Panc1 (cell line): ENCODE measurements at places on chromosomes 4 and X. TPM values are rescaled to one million over a fixed set of nuclear protein-coding genes. Genes with fewer than 3 reads are reported as not detected.
A peak's percentile ranks its signal among the peaks of the same experiment; 100 is the strongest.

The CXCL1 gene
- 12.8 TPM for total RNA-seq

The PTTG2 gene
- not detected for total RNA-seq

The AFAP1 gene
- 94.7 TPM for total RNA-seq

The IRAK1 gene
- 432 TPM for total RNA-seq

The NXF2 gene
- total RNA-seq: not detected

The XKRX gene
- total RNA-seq: 0.21 TPM

The UBE2K gene
- total RNA-seq: 84.1 TPM

The STAP1 gene
- total RNA-seq: not detected

The GRID2 gene
- 0.08 TPM for total RNA-seq

The MAGEA12 gene
- total RNA-seq: not detected

DNA sequence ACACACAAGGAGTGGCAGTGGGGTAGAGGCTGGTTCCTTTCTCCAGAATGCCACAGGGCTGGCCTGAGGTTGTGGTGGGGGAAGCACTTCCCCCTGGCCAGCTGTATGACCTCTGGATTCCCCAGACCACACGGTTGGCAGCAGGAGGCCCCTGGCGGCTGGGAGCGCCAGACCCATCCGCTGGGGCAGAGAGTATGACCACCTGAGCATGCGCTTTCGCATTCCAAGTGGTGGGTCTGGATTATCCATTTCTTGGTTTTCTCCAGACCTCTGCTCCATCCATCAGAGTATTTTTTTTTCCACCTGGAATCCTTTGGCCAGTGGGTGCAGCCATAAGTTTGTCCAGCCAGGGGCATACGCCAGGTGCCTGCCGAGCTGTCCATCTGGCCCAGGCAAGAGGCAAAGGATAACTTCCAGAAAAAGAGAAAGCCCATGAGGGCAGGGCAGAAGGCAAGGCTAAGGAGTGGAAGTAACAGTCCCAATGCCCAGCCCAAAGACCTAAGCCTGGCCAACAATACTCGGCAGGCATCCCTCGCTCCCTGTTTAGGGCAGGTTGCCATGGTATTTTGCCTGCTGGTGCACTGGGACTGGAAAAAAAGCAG is 39.3 kb downstream of the NHSL2 start:
- DNase-seq: no peak

DNA sequence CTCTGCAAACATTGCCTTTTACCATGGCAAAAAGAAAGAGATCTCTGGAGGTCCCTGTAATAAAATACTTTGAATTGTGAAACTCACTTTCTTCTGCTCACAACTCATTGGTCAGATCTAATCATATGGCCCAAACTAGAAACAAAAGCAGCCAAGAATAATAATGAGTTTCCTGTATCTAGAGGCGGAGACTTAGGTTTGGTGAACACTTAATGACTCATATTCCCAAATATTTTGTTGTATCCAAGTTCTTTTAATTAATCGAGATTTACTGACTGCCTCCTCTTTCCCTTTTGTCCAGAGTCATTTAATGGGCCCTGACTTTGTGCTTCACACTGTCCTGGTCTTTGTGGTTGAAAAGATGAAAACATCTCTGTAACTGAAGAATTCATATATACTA is 190.6 kb downstream of the CCSER1 start:
- DNase-seq: peak; percentile 33

DNA sequence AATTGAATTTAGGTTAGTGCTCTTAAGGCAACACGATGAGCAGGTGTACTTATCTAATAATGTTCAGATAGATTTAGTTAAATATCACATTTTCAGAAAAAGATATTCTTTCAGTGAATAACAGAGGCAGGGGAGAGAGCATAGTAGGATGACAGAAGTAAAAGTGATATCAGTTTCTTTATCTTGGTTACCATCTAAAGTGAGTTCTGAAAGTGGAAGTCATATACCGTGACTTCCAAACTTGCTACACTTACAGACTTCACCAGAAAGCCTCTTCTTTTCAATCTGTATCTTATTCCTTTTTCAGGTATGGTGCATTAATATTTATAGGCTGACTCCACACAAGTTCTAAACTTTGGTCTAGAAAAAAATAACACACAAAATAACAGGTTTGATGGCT is 124.9 kb downstream of the POU4F2 start:
- no peak for DNase-seq

DNA sequence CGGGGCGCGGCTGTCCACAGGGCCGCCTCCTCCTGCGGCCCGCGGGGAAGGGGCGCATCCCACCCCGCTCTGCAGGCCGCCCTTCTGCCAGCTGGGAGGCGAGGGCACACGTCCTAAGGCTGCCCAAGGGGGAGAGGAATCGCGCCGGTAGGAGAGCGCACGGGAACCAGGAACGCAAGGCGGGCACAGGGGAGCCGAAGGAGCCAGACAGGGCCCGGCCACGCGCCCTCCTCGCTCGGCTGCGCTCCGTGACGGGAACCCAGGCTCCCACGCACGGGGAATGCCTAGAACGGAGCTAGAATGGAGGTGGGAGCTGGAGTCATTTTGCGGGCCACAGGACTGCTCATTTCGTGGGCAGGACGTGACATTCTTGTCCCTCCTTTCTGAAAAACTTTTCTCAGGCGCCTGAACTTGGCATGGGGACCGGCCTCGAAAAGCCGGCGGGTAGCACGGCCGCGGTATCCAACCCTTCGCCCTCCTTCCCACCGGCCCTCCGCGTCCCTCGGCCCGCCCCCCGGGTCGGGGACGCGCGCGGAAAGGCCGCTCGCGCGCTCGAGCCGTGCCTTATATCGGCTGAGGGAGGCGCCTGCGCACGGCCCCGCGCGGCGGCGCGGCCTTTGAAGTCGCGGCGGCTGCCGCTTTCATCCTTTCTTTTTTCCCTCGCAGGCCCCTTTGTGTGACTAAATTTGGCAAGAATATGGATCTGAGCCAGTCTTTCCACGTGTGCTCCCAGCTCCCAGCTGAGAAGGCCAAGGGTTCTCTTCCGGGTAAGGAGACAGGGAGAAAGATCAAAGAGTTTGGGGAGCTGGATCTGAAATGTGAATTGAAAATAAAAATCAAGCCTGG is 4.2 kb upstream of the LEF1 start:
- DNase-seq: no peak

DNA sequence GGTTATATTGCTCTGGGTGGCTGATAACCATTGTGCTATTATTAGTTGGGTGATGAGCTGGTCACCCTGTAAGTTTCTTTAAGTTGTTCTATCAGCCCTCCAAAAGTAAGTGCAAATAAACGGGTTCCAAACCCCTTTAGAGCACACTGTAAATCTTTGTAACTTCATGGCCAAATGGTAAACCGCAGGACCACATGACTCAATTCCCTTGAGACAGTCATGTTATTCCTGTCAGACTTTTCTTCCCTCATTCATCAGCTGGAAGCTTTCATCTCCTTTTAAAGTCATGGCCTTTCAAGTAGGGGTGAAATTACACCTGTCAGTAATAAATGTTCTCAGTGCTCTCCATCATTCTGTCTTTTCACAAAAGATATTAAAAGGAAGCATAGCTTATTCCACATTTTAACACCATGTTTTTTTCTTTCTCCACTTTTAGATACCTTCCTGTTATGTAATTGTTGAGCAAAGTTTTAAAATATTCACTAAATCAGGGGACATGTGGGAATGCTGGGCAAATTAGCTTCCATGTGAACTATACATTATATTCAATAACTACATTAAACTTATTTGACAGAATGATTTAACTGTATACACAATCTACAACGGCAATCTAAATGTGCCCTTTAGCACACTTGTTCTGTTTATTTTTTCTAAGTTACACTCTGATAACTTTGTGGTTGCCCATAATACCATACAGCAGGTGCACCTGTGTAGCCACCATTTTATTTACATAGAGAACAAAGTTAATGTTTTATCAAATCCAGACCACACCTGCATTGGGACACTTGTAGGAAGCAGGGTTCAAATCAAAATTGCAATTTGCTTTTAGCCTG is 275.5 kb downstream of the CFAP299 start:
- DNase-seq: no peak

GRCh38 chrX:21740329-21741274 is 17.3 kb downstream of the SMPX start:
- DNase-seq: no peak

GRCh38 chr4:145179281-145179860 is 1.0 kb downstream of the OTUD4 start:
- DNase-seq: no peak

DNA sequence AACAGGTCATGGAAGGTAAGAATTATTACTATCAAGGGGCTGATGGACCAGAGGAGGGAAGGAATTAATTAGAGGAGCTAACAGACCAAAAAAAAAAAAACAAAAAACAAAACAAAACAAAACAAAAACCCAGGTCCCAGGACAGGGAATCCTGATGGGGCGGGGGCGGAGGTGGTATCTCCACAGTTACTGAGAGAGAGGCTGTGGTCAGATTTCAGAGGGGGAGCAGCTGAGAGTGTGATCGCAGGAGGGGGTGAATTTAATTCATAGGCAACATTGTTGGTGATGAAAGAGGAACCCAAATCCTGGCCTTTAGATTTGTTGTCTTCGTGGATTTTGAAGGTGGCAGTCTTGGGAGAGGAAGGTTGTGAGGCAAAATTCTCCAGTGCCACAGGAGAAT is 389.4 kb downstream of the UNC5C start:
- no peak for DNase-seq

DNA sequence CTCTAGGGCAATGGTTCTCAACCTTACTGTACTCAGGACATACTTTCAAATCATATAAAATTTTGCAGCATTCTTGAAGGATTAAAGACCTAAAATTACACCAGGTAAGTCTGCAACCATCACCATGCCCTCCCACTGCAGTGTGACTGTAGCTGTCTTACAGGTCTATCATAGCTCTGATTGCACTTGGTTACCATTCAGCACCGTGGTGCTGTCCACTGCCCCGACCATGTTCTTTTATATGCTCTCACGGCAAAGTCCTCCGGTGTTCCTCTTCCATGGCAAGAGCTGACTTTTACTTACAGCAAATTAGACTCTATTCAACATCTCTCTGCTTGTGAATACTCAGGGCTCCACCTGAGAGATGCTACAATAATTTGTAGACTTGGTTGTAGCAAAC is 11.5 kb downstream of the CRMP1 start:
- no peak for DNase-seq

DNA sequence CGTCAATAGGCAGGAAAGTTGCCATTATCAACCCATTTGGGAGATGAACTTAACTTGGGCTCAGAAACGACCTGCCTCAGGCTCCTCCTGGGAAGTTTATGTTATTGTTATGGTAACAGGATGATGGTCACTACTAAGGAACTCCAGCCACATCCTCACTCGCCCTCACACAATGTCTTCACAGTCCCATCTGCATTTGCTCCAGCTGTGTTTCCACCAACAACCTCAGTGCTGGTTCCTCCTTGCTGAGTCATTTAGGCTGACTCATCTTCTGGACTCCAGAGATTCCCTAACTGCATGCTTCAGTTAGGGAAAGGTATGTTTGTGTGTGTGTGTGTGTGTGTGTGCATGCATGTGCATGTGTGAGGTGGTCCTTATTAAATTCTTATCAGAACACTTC is 293.4 kb upstream of the BOD1L1 start:
- peak; percentile 56 for DNase-seq

- no peak for DNase-seq
Measured at GRCh38 chr4:150962245-150962644, 52.8 kb downstream of the LRBA start.

- DNase-seq: no peak
Measured at GRCh38 chr4:8837181-8837841, 34.3 kb downstream of the HMX1 start.

DNA sequence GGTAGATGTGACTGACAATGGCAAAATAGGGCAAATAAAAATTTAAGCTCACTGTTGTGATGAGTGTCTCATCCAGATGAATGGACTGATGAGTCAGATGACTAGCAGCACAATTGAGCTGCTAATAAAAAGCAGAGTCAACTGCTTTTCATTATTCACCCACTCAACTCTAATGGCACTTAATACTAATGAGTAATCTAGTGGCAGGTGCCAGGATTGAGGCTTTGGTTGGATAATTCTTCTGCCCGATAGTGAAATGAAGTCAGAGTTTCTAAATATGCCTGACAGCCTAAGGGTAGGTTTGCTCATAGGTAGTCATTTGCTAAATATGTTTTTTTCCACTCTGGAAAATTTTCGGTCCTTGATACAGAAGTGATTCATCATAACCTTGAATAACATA is 10.4 kb downstream of the OGT start:
- no peak for DNase-seq

DNA sequence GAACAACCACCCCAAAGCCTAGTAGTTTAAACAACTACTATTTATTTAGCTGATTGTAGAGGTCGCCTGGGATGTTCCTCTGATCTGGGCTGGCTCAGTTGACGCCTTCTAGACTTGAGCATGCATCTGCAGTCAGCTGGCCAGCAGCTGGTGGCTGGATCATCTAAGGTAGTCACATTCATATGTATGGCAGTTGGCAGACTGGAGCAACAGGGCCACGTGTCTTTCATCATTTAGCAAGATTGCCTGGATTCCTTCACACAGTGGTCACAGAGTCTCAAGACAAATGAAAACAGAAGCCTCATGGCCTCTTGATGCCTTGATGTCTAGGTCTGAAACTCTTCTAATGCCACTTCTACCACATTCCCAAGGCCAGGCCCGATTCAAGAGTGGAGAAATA is 220.6 kb upstream of the S100G start:
- DNase-seq: no peak

GRCh38 chrX:151510203-151510602 is 53.3 kb upstream of the PASD1 start:
- DNase-seq: no peak

- DNase-seq: no peak
Measured at GRCh38 chr4:89364541-89364940, 56.9 kb upstream of the GPRIN3 start.

GRCh38 chr4:89837993-89838390 is 1.0 kb upstream of the SNCA start:
- no peak for DNase-seq

DNA sequence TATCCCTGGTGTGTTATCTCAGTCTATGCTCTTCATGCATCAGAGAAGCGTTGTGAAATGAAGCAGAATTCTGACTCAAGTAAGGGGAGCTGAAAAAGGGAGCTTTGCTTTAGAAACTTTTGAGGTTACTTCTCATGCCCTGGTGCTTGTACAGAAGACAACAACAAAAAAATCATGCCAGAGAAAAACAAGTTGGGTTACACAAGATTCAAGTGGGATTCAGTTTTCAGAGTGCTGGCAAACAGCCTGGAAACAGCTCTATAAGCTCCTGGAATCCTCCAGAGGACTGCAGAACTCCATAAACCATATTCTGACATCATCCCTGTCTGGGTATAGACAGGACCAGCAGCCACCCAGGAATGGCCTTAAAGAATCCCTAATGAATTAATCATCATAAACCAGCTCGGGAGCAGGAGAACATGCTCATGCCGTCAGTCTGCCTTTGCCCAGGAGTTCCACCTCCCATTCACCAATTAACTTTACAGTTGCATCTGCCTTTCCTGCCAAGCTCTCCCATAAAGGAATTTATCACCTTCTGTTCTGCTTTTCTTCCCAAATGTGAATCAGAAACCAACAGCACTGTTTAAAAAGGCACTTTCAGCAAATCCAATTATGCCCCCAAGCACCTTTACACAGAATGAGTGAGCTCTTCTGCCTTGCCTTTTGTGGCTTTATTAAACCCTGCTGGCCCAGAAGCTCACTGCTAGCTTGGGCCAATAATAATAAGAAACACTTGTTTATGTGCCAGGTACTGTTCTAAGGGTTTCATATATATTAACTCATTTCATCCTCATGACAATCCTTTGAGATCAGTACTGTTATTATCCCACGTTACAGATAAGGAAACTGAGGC is 54.5 kb upstream of the FBXW7 start:
- no peak for DNase-seq

- no peak for DNase-seq
Measured at GRCh38 chr4:87069037-87069742, 134.4 kb downstream of the AFF1 start.
